SJSA1 (cell line): ENCODE measurements at places on chromosomes 12 and 14. TPM values are rescaled to one million over a fixed set of nuclear protein-coding genes. Genes with fewer than 3 reads are reported as not detected.

DNA sequence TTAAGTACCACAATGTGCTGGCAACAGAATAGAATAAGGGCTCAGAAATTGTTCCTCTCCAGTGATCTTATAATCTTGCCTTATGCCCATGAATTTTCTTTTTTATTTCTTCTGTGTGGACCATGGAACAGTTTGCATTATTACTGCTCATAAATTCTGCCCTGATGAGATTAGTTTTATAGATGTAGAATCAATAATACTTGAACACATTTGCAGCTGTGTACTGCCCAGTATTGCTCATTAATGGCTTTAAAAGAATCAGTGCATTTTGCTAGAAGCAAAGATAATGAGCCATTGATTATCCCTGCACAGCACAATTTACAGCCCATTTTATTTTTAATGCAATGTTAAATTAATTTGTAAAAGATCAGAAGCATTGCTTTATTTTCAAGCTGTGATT, 172.3 kb upstream of the STXBP6 start:
- no peak for DNase-seq

GRCh38 chr14:105765893-105766614, 239.7 kb downstream of the TMEM121 start:
- no peak for DNase-seq

The CFAP54 gene
- 0.05 TPM in 1 of 2 replicates, not detected in the other for total RNA-seq

GRCh38 chr12:55392032-55392795, 8.1 kb upstream of the OR6C65 start:
- no peak for DNase-seq

The ACOT4 gene
- 1.1 and 2.1 TPM in 2 replicates for total RNA-seq

The NFATC4 gene
- 14.6 and 23.6 TPM in 2 replicates for total RNA-seq

The SYCP3 gene
- not detected in 2 replicates for total RNA-seq

The SCN8A gene
- 1.4 and 4.3 TPM in 2 replicates for total RNA-seq

DNA sequence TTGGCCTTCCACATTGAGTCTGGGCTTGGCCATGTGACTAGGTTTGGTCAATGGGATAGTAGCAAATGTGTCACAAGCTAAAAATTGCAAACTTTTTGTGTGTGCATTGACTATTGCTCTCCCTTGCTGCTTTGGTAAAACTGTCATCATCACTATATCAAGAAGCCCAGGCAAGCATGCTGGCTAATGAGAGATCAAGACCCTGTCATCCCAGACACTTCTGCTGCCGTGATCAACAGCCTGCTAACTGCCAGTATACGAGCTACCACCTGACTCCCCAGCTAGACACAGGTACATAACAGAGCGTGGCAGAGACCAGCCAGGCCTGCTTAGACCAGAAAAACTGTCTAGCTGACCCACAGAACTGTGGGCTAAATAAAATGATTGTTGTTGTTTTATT, 456.7 kb upstream of the DCN start:
- DNase-seq: no peak

DNA sequence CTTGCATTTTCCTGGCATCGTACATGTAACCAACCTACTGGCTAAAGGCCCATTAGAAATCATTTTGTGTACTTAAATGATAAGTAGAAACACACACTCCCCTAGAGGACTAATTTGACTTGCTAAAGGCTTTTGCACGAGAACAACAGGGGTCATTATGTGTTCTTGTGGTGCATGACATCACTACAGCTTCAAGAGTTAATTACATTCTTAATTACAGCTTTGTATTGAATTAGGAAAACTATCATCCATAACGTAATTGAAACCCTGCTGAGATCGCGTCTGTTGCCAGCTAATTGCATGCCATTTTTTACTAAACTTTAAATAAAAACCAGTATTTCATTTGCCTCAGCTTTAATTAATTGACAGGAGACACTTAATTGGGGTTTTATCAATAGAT, 51.4 kb downstream of the TMEM132C start:
- DNase-seq: no peak
